Fibroblast of skin of abdomen (primary cell): ENCODE measurements at places on chromosomes 2 and 18.
A peak's percentile ranks its signal among the peaks of the same experiment; 100 is the strongest.

DNA sequence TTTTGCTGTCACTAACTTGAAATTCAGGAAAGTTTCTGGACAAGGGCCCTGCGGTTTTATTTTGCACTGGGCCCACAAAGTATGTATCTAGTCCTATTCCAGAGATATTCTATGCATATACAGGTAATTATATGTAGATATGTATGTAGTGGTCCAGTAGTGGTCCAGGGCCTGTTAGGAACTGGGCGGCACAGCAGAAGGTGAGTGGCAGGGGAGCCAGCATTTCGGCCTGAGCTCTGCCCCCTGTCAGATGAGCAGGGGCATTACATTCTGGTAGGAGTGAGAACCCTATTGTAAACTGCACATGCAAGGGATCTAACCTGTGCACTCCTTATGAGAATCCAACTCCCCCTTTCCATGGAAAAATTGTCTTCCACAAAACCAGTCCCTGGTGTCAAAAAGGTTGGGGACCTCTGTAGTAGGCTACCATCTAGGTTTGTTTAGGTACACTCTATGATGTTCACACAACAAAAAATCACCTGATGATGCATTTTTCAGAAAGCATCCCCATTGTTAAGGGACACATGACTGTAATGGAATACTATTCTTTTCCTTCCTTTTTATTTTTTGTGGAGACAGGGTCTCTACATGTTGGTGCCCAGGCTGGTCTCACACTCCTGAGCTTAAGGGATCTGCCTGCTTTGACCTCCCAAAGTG lies 2.8 kb upstream of the PPP4R3B start:
- no peak for DNase-seq

DNA sequence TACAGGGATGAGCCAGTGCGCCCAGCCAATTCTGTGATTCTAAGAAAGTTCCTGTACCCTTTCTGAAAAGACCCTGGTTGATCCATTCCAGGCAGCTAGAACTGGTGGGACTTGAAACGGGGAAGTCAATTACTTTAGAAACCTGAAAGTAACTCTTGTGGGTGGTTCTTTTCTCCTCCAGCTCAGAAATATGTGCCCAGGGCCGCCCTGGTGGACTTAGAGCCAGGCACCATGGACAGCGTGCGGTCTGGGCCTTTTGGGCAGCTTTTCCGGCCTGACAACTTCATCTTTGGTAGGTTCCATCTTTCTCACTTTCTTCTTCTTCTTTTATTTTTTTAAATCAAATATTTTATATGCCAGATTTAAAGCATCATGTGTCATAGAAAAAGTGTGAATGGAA lies 2.7 kb downstream of the TUBB6 start:
- no peak for DNase-seq

GRCh38 chr2:29423061-29423666 lies 307.9 kb downstream of the CLIP4 start:
- no peak for DNase-seq

DNA sequence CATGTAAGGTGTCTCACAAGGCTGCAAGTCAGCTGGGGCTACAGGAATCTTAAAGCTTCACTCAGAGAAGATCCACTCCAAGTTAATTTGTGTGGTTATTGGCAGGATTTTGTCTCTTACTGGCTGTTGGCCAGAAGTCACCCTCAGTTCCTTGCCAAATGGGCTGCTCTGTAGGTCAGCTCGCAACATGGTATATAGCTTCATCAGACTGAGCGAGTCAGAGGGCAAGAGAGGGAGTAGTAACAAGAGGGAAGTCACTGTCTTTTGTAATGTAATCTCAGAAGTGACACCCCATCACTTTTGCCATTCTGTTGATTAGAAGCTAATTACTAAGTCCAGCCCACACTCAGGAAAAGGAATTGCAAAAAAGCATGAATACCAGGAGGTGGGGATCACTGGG lies 119.5 kb downstream of the LRRTM1 start:
- DNase-seq, result no peak

DNA sequence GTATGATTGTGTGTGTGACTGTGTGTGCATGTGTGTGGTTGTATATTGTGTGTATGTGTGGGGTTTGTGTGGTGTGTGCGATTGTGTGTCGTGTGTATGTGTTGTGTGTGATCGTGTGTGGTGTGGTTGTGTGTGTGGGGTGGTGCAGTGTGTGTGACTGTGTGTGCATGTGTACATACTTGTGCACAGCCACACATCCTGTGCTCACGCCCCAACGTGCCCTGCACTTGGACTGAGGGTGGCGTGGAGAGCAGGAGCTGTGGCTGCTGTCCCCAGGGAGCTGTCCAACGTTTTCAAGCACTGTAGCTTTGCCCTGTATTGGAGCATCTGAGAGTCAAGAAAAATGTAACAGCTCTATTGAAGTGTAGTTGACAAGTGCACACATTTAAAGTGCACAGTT lies 243.2 kb upstream of the HDAC4 start:
- peak; percentile 12 for DNase-seq

GRCh38 chr2:42141687-42142546 lies 27.2 kb upstream of the EML4 start:
- DNase-seq, result peak; percentile 97

GRCh38 chr2:150370561-150370960 lies 116.9 kb downstream of the RND3 start:
- no peak for DNase-seq

GRCh38 chr18:78240627-78241252 lies 738.9 kb upstream of the SALL3 start:
- DNase-seq, result no peak

- DNase-seq, result peak; percentile 72
Measured at GRCh38 chr2:238585836-238586821, 159.4 kb downstream of the ASB1 start.

DNA sequence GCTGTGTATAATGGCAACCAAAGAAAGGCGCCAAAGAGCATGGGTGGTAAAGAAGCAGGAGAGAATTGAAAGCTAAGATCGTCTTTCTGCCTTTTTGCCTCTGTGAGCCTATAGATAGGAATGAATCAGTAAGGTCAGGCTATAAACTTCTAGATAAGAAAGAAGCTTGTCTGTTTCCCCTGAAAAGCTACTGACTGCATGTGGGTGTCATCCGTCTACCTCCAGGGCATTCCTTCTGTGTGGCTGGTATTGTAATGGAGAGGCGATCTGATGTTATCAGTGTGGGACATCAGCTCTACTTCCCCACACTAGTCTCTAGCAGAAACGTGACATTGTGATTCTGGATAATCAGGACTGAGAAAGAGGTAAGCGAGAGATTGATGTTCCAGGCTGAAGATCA lies 63.4 kb upstream of the PLA2R1 start:
- DNase-seq, result no peak

GRCh38 chr2:182463760-182464159 lies 36.9 kb upstream of the PDE1A start:
- no peak for DNase-seq

- no peak for DNase-seq
Measured at GRCh38 chr2:224401641-224402342, at the start of gene FAM124B. Gene FAM124B, minus strand, starts transcription at chr2:224402107. Its CDS starts 339 bp downstream, at chr2:224401768.

DNA sequence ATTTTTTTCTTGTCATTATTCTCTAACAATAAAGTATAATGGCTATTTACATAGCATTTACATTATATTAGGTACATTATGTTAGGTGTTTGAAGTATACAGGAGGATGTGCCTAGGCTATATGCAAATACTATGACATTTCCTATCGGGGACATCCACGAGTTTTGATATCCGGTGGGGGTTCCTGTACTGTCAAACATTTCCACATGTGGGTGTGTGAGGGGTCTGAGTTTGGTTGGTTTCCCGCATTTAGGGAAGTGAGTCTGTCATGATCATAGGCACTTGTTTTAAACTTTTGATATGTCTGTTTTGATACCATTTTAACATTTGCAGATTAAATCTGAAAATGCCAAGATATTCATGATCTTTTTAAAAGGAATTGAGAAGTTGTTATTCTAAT lies 76.0 kb downstream of the CEP192 start:
- no peak for DNase-seq

DNA sequence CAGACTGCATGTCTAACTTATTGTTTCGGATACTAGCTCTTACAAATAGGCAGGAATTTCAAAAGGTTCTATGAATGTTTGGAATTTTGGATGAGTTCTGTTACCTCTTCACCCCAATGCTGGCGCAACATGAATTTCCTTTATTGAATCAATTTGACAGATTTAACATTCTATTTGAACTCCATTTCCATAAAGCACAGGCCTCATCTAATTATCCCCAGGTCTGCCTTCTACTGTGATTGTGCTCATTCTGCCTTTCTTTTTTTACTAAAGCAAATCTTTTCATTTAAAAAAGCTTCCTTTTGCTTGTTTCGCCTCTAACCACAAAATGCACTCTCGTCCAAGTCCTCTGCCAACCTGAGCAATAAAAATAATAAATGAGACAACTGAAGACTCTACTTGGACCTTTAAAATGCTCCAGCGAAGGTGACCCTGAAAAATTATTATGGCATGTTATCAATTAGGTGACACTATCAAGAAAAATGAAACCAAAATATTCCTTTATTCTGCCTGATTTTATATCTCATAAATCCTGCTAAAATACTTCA lies 922.9 kb upstream of the FSHR start:
- DNase-seq, result no peak

DNA sequence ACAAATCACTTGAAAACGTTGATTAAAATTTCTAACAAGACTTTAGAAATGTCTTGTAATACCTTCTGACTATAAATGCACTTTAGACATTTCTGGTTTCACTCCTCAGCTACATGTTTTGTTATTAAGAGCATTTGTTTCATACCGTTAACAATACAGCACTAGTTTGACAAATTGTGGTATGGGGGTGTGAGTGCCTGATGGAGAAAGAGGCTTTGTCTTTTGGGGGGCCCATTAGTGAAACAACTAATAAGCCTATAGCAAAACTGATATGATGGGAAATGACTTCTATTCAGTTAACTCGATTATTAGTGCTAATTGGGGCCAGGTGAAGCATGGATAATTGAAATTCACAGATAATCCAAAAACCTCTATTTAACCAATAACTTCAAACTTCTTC lies 30.9 kb upstream of the ZNF516 start:
- no peak for DNase-seq

DNA sequence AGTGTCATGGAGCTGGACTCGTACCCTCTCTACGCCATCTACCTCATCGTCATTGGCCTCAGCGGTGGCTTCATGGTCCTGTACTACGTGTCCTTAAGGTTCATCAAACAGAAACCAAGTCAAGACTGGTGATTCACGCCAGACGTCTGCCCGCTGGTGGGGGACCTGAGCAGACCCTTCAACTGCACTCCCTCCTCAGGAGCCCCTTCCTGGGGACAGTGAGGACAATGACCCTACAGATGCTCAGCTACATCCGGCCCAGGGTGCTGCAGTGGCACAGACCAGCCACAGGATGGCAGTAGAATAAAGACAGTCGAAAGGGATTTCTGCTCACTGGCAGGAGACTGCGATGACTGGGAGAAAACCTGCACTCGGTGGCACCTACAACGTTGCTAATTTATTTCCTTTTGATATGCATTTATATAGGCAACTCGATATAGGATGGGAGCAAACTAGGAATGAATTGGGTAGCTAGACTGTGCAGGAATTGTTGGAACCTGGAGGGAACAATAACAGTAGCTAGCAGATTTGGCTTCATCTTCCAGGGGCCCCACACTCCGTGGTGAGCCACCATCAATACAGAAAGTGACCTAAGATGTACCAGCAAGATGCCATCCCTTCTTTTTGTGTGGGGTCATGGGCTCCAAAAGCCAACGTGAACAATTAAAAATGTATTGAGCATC lies 39.2 kb downstream of the ABCG8 start:
- peak; percentile 37 for DNase-seq

GRCh38 chr2:54336977-54337255 lies 80.9 kb upstream of the TSPYL6 start:
- peak; percentile 31 for DNase-seq

- DNase-seq, result no peak
Measured at GRCh38 chr2:231394211-231395141, 1.0 kb upstream of the B3GNT7 start.

GRCh38 chr2:24020244-24020643 lies 10.4 kb downstream of the MFSD2B start:
- DNase-seq, result no peak

DNA sequence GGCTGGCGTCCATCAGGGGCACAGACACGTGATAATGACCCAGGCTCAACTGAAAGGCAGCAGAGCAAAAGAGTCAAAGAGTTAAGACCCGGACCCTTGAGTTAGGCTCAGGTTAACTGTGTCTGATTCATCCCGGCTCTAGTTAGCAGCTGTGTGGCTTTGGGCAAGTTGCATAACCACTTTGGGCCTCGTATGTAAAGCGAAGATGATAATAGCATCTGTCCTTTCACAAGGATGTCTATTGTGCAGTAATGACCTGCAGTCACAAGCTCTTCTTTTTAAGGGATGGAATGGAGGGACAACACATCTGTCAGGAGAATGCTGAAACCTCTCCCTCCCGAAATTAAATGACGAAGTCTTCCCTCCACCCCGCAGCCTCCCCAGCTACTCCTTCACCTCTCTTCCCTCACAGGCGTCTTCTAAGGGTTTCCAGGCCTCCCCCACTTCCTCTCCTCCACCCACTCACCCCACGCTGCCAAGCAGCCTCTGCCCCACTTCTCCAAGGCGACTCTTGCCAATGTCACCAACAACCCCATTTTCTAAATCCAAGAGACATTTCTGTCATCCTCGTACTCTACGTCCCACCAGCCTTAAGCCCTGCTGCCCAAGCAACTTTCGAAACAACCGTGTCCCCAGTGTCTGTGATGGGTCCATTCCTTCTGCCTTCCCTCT lies 135.1 kb upstream of the ID2 start:
- no peak for DNase-seq

GRCh38 chr2:230863031-230863430 lies 1.7 kb upstream of the ITM2C start:
- DNase-seq, result no peak

- DNase-seq, result no peak
Measured at GRCh38 chr2:44107086-44107740, 61.5 kb upstream of the PPM1B start.

GRCh38 chr2:202778217-202778616 lies 93.3 kb downstream of the ICA1L start:
- no peak for DNase-seq

- no peak for DNase-seq
Measured at GRCh38 chr2:72828840-72829507, 3.1 kb upstream of the EXOC6B start.

DNA sequence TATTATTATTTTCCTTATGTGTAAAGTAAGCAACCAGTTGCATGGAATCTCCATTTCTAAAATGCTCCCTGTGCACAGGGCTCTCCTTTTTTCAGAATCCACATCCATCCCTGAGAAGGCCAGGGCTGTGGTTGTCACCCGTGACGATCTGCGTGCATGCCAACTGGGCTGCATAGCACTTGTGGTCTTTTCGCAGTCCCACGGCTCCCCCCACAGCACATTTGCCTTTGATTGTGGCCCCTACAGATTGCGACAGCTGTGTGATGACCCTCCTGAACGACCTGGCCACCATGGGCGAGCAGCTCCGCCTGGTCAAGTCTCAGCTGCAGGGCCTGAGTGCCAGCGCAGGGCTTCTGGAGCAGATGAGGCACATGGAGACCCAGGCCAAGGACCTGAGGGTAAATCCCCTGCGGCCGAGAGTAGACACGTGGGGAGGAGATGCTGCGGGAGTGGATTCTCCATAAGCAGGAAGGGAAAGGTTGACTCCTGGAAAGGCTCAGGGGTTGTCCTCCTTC lies 119.8 kb upstream of the TTC39C start:
- DNase-seq, result no peak
